ENCODE measurements at places on chromosomes 1 and 21.

DNA sequence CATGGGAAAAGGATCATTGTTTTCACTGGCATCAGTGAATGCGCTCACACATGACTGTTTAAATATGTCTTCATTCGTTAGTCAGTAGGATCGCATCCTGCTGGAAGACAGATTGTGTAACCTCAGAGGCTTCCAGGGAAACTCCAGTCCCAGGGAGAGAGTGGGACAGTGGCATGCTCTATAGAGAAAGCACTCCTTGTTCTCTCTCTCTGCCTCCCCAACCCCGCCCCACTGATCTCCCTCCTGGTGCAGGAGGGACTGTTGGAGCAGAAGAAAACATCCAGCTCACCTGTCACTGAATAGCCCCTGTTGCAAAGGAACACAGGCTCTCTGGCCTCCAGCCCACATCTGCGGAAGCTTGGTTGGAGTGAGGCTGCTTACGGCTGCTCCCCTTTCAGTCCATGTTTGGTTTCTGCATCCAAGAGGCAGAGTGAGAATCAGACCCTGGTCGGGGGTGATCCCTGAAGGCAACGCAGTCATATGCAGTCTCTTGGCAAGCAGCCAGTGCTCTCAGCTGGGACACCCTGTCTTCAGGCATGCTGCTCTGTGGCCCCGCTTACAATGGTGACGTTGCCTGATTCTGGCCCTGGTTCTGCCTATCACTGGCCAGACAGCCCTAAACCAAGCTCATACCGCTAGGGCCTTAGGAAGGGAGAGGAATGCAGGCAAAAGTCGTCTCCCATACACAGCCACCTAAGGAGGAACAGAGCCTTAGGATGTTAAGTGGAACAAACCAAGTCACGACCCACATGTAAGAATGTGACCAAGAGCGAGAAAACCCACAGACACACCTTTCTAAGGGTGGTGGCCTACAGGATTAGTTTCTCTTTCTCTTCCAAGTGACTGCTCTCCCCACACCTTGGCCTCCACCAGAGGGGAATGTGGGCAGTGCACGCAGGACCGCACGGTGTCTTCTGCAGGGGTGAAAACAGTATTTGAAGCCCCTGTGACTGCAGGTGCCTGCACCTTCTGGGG, 39.7 kb downstream of the BACE2 start:
- peak; percentile 77 for DNase-seq

GRCh38 chr1:99673315-99673714, 27.4 kb downstream of the PALMD start:
- no peak for DNase-seq

DNA sequence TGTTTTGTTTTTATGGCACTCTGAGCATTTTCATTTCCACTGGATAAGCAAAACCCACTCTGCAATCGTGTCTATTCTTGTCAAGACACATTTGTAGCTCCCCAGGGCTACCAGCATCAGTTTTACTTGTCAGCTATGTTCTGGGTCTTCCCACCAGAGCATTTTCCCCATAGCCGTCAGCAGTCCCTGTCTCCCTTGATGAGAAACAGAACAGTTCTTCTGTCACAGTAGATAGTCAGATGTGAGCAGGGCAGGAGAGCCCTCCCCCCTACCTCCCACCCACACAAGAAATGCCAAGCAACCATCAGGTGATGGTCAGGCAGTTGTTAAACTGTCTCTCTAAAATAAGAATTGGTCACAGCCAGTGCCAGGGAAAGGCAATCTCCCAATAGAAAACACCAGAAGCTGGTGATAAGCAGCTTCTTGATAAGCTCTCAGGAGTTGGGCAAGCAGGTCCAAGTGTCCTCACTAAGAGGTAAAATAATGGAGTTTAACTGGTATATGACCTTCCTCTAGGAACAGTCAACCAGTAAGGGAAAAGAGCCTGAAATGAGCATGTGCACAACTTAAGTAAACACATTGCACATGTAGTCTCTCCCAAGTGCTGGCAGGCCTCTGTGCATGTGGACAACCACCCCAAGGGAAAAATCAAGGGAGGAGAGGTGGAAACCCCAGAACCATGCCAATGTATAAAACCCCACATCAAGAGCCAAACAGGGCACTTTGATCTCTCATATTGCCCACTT, 208.2 kb downstream of the S1PR1 start:
- no peak for DNase-seq

DNA sequence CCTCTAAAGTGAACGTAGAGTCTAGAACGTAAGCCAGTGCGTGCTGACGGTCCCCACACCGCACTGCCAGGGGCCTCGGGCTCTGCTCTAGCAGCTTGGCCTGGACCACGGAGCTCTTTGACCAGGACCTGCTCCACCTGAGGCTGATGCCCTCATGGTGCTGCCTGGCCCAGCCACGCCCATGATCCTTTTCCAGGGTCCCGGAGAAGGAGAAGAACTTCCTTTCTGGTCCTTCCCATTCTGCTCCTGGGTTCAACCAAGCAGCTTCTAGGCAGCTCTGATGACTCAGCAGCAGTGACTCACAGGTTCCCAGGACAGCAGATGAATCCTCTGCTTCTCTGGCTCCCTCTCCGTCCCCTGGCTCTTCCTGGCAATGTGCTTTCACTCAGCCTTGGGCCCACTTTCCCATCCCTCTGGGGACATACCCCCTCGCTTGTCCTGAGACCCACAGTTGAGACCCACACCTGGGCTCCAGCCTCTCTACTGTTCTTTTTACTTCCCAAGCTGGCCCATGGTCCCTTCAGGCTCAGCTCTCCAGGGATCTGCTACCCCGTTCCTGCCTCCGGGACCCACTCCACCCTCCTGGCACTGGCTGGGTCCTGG, 246.3 kb upstream of the RAB4A start:
- DNase-seq: peak; percentile 82

GRCh38 chr1:55316502-55316901, 101.3 kb upstream of the USP24 start:
- DNase-seq: no peak

Measured in bronchial epithelial cell (primary cell).